ENCODE measurements at places on chromosomes 6 and 20.

DNA sequence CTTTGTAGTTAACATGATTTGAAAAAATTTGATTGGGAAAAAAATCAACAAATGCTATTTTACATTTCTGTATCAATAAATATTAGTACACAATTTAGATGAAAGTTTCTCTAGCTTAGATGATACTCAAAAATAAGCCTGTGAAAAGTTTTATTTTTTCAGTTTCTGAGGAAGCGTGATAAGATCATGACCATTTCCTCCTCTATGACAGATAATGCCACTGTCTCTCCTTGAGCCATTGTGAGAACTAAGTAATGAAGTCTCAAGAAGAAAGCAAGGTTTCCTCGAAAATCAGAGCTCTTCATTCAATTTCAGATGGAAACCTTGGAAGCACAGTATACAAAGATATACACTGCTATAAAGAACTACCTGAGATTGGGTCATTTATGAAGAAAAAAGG, 395.0 kb downstream of the HDGFL1 start:
- no peak for DNase-seq

DNA sequence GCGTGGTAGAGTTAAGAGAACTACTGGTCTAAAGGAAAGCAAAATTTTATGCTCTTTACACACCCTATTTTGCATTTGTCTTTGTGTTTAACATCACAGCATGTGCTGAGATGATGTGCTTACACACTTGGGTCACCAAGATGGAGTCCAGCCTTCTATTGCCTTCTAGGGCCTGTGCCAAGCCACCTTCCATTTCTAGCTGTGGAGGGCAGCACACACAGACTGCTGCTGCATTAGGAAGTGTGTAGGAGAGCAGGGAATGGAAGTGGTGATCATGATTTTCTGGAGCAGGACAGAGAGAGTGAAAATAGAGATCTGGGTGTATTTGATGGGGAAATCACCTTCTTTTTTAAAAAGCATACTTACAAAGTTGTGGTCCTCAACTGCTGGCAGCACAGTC, 191.6 kb downstream of the SOX4 start:
- DNase-seq = no peak

DNA sequence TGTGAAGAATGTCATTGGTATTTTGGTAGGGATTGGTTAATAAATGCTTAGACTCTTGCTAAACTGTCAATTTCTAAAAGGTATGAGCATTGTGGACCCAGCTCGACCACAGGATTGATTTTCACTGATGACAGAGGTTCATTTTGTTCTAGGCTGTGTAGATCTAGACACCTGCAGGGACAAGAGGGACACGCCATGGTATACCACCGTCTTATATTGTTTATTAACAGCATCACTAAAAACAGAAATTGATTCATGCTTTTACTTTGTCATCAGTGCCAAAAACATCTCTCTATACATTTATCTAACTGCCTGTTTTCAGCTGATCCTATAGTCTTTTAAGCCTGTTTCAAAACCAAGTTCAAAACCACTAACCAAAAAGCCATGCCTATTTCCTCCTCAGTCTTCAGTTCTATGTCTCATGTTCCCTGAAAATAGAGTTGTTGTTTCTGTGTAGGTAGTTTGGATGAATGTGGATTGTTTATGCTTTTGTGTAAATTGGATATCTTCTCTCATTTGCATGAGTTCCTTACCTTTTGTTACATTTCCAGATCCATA, 109.8 kb downstream of the JAG1 start:
- no peak for DNase-seq

DNA sequence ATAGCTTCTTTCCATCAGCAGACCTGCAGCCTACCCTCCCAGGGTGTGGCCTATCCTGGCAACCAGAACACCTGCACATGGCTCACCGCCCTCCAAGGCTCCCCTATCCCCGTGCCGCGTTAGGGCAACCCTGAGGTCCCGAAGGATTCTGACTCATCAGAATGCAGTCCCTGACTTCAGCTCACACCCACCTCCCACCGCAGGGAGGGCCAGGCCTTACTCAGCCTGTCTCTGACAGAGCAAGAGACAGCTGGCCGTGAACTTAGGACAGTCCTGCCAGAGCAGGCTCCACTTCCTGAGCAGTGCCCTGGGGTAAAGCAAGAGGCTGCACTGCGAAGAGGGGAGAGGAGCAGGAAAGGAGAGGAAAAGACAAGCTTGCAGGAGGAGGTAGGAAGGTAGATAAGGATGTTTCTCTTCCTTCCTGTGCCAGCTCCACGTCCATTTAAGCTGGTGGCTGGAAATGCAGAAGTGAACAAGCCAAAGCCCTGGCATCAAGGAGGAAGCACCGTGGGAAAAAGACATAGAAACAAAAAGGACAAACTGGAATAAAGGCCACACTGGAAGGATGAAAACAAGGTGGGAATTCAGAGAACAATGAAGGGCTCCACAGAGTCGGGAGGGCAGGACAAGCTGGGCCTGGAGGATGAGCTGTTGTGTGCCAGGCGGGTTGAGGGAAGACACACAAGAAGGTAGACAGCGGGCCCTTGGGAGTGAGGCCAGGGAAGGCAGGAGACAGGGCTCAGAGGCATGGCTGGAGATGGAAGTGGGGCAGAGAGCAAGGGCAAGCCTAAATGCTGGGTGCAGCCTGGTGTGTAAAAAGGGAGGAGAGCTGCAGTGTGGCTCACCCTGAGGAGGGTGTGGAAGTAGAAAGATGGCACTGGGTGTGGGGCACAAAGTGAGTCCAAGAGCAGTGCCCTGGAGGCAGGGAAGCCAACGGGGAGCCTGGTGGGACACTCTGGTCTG, 102.7 kb downstream of the SLC23A2 start:
- DNase-seq = no peak

GRCh38 chr20:54639941-54640340, 164.5 kb downstream of the DOK5 start:
- DNase-seq = no peak

DNA sequence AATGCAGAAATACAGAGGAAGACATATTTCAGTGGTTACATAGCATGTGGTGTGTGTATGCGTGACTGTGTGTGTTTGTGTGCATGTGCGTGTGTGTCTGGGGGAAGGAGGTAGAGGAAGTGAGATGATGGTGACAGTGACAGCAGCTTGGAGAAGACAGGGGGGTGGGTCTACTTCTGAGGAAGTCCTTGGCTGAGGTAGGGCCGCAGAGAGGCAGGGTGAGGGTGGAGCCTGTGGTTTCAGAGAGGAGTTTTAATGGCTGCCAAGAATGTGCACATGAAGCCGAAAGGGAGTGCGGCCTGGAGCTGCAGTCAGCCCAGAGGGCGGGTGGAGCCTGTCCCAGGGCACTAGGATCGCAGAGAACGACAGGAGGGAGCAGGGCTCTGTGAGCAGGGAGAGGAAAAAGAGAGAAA, 22.7 kb upstream of the RNF24 start:
- no peak for DNase-seq

DNA sequence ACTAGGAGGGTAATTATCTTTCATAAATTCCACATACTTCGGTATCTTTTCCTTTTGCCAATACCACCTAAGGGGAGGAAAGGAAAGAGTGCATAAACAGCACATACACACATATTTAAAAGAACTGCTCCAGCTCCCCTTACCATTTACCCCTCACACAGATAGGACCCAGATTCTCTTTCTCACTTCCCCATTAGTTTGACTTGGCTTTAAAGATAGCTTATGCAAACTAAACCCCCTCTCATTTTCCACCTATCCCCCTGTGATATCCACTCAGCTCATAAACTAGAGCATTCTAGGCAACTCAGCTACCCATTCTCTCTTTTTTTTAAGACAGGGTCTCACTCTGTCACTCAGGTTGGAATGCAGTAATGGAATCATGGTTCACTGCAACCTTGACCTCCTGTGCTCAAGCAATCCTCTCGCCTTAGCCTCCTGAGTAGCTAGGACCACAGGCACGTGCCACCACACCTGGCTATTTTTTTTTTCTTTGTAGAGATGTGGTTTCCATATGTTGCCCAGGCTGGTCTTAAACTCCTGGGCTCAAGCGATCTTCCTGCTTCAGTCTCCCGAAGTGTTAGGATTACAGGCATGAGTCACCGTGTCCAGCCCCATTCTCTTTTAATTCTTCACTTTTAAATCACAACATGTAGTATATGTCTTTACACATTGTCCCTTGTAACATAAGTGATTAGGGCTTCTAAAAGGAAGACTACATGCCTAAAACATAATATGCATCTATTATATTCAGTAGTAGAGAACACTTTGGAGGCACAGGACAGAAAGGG, 4.0 kb downstream of the FUCA2 start:
- no peak for DNase-seq

GRCh38 chr6:52620055-52620905, 43.4 kb upstream of the TRAM2 start:
- no peak for DNase-seq

DNA sequence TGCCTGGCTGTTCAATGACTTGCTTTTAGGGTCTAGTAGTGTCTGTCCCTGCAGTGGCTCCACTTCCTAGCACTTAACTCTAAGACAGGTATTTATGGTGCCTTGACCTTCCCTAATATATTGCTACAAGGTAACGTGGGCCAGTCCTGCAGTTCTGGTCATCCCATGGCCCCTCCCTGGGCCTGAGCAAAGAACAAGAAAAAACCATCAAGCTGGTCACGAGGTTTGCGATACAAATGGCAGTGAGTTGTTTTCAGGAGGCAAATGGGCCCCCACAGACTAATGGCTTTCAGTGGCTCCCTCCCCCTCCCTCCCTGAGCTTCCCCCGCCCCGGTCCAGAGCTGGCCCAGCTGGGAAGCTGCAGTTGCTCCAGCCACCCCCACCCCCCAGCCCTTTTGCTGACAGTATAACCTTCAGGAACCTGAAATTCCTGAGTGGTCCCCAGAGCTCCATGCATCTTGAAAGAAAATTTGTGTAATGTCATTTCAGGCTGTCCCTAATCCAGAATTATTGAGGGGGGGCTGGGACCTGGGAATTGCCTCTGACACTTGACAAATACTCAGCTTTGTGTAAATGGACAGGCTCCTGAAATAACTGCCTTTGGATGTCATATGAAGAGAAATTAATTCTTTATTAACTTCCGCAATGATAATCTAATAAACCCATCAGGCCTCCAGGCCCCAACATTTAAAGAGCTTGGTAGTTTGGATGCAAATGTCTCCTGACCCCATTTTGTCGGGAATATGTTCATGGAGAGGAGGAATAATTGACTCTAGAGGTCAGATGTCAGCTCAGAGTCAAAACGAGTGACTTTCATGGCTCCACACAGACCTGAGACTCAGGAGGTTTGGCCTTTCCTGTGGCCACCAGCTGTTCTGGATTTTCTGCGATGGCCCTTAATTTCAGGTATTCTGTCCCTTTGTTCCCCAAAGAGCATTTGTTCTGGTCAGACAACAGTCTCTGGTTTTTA, 153.2 kb upstream of the TOP1 start:
- no peak for DNase-seq

GRCh38 chr6:163754866-163755265, 340.3 kb downstream of the QKI start:
- no peak for DNase-seq

GRCh38 chr6:17885889-17886576, 101.4 kb downstream of the KIF13A start:
- no peak for DNase-seq

DNA sequence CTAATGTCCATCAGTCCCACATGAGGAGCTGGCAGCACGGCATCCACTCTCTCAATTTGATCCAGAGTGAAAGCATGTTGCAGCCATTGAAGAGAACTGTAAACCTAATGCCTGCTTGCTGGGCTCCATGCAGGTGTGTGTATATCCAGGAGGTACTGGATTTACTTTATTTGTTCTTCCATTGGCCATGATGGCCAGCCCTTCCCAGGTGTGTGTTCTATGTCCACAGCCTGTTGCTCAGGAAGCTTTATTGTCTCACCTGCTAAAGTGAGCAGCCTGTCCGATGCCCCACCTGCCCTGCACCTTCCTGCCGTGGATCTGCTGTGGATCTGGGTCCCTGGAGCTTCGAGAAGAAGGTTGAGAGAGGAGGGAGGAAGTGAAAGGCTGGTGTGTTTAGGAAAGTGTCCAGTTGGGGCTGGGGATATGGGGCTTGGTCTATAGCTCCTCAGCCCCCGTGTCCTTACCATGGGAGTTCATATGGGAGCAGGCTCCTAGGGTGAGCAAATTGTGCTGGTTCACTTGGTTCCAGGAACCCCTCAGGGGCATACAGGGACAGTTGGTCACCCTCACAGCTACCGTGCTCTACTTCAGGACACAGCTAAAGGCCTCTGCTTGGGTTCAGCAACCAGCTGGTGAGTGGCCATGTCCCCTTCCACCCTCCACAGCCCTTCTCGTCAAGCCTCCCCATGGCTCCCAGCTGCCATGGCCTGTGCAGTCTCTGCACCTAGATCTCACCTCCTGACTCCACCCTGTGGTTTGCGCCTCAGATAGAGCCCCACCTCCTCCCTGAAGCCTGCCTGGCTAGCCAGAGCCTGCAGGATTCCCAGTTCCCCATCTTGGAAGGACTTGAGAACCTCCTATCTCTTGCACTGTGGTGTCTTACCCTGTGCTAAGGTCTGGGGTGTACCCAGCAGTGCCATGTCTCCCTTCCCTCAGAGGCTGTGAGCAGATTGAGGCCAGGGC, 12.7 kb downstream of the TREML2 start:
- no peak for DNase-seq

GRCh38 chr6:105014448-105014847, 57.5 kb downstream of the LIN28B start:
- DNase-seq = no peak

DNA sequence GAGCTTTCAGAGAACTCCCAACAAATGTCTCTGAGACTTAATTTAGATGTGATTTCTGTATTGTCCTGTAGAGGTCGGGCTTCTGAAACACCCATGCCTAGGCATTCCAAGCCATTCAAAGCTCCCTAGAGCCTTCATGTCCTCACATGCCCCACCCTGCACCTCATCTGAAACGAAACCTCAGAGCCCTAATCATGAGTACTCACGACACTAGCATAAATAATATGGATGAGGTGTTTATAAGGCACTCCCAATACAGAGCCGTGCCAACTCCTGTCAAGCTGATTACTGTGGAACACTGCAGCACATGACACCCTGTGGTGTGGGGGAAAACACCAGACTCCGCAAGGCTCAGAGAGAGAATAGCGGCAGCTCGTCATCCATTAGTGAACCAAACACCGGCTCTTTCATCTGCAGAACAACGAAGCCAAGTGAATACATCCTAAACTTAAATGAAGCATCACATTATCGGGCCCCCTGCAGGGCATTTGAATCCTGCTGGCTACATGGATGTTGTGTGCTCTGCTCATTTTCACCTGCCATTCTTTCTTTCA, 83.8 kb downstream of the FNDC1 start:
- no peak for DNase-seq

DNA sequence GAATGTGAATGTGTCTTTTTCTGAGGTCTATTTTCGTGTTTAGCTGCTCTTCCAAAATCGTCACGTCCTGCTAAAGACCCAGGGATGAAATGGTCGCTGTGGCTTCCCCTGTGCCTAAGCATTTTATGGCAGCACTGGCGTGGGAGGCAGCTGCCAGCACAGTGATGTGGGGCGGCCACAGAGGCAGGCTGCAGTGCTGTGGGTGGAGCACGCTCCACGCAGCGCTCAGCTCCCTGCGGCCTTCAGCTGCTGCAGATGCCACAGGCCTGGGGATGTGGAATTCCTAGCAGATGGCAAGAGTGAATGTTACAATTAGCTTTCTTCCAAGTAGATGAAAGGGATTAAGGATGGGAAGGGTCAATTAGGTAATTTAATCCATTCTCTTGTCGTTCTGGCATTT, 242.6 kb downstream of the SMOC2 start:
- no peak for DNase-seq

All from vagina (tissue), 2 donors.